Uterus (tissue), 4 donors: ENCODE measurements at places on chromosomes 3 and 15.
A peak's percentile ranks its signal among the peaks of the same experiment; 100 is the strongest.

GRCh38 chr15:85977586-85977985, 102.1 kb upstream of the AGBL1 start:
- DNase-seq: no peak

DNA sequence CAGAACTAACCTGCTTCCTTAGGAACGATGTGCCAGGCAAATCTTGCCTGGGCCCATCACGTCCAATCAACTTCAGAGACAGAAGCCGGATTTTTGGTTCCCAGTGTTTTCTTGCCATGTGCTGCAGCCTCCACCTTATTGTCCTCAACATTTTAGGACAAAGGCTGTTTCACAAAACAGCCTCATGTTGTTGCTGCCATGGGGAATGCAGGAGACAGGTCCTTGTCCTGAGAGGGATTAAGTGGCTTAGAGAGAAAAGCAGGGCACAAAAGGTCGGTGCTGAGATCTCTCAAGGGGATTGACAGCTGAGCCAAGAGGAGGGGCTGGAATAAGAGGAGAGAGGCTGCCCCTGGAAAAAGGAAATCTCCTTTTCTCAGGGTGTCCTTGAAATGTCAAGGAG, 11.3 kb upstream of the NMNAT3 start:
- no peak for DNase-seq

DNA sequence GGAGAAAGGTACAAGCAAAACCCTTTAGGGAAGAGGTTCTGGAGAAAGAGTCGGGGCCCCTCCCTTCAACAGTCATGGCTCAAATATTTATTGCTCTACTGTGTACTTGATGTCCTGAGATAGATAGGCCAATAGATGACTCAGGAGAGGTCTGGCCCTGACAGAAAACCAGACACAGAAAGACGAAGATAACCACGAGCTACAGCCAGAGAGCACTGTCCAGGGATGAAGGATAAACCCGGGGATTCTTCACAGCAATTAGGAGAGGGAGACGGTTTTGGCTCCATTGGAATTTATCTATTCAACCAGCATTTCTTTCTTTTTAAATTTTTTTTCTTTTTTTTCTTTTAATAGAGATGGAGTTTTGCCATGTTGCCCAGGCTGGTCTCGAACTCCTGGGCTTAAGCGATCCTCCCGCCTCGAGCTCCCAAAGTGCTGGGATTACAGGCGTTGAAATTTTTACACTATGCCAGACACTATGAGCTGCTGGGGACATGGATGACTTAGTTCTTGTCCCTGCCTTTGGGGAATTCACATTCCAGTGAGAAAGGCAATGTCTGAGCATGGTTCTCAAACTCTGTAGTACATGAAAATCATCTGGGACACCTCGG, 4.6 kb upstream of the CIDEC start:
- peak; percentile 48 for DNase-seq

- no peak for DNase-seq
These were observed 16.6 kb downstream of the BTLA start for GRCh38 chr3:112482675-112483074.

DNA sequence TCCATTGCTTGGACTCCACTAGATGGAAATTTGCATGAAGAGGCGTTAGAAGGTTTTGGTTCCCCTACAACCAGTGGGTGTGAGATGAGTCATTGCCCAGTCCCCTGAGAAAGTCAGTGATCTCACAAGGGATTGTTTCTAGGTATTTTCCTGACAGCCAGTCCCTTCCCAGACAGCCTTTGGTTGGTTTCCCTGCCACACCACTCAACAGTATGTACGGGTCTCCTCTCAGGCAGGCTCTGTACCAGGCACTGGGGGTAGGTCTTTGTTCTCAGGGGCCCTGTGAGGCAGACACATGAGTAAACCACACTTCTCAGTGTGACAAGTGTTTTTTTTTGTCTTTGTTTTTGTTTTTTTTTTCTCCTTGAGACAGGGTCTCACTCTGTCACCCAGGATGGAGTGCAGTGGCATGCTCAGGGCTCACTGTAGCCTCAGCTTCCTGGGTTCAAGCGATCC, 4.0 kb downstream of the LAMP3 start:
- DNase-seq: no peak

GRCh38 chr3:46930945-46931403, 45.6 kb downstream of the CCDC12 start:
- no peak for DNase-seq

DNA sequence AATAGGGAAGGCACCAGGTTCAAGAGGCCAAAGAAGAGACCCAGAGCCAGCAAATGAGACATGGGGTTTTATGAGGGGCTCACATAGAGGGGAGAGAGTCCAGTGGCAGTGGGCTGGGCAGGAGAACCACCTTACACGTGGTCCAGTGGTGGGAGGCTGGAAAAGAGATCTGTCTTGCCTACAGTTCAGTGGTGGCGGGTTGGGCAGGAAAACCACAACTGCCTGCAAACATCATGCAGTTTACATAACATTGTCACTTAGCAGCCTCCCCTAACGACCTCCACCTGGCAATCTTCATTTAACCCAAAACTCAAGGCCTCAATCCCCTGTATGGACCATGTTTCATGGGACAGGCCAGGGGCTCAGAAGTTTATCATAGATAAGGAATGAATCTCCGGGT, 29.1 kb downstream of the CRYGS start:
- DNase-seq: no peak

DNA sequence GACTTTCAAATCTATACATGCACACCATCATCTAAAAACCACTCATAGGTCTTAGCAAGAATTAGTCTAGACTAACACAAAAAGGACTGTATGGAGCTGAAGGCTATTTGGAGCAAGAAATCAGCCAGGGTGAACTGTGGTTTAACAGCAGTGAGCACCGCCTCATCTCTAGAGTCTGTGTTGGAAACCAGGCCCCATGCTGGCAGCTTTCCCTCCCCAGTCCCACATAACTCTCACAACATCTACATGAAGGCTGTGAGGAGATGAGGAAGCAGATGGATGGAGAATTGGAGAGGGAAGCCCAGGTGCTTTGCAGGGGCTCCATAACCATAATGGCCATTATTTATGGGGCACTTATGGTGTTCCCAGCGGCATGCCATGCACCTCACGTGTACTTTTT, 133.2 kb upstream of the TOPAZ1 start:
- no peak for DNase-seq

DNA sequence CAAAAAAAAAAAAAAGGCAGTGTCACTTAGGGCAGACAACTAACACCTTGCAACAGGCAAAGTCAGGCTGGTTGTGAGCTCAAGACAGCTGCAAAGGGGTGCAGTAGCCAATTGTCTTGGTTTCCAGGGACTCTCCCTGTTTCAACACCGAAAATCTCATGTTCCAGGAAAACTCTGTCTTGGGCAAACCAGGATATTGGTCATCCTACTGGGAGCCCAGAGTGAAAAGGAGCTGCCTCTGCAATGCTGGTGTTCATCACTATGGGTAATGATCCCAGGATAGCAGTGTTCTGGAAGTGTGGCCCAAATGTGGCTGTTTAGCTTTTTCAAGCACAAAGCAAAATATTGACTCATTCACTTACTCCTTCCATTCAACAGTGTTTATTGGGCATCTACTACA, 82.6 kb downstream of the ARHGAP31 start:
- no peak for DNase-seq

- no peak for DNase-seq
These were observed 112.6 kb downstream of the USP13 start for GRCh38 chr3:179765396-179765795.

- no peak for DNase-seq
These were observed 76.5 kb upstream of the SPRED1 start for GRCh38 chr15:38176155-38176554.

DNA sequence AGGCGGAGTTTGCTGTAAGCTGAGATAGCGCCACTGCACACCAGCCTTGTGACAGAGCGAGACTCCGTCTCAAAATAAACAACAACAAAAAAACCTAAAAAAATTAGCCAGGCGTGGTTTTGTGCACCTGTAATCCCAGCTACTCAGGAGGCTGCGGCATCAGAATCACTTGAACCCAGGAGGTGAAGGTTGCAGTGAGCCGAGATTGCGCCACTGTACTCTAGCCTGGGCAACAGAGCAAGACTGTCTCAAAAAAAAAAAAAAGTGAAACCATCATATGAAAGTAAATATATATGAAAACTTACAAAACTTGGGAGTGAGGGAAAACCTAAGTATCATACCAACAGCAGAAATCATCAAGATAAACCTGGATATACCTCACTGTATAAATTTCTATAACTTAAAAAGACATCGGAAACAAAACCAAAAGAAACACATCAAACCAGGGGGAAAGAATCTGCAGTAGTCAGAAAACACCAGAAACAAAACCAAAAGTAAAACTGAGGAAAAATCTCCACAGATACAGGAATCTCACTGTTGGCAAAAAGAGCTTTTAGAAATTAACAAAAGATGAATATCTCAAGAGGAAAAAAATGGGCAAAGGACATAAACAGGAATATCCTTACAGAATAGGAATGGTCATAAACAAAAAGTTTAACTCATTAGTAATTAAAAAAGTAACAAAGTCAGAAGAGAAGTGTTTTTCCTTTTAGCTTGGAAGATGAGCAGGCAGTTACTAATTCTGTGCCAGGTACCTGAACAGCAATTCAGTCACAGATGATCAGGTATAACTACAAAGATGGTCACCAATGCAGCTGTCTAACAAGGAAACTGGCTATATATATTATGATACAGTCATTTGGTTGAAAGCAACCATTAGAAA, 41.3 kb downstream of the ETV5 start:
- DNase-seq: no peak

GRCh38 chr3:9791790-9792404, 376 bp downstream of the TADA3 start:
- DNase-seq: no peak

GRCh38 chr15:60916679-60917460, 312.2 kb downstream of the RORA start:
- DNase-seq: peak; percentile 87

GRCh38 chr3:53102601-53103147, 27.6 kb downstream of the RFT1 start:
- DNase-seq: no peak

GRCh38 chr3:173396191-173397041, 1.1 kb upstream of the NLGN1 start:
- DNase-seq: peak; percentile 20

DNA sequence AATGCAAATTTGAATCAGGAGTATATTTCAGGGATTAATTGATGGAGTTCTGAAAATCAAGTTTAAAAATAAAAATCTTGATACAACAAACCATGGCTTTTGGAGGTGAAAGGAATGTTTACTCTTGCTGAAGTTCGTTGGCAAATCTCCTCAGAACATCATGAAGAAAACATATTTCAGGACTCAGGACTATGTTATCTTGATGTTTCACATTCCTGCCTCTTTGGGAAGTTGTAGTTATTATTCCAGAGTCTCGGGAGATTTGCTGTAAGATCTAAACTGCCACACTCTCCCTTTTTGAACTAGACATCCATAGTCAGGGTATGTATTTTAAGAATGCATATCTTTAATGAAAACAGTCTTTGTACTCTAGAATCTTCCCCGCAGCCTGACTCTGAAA, 271.2 kb downstream of the RBMS3 start:
- no peak for DNase-seq

GRCh38 chr3:129577925-129578786, 28.3 kb downstream of the PLXND1 start:
- no peak for DNase-seq

- no peak for DNase-seq
These were observed 68.6 kb downstream of the ITGA11 start for GRCh38 chr15:68363353-68363752.

- no peak for DNase-seq
These were observed 11.1 kb downstream of the GPR176 start for GRCh38 chr15:39909007-39909406.

DNA sequence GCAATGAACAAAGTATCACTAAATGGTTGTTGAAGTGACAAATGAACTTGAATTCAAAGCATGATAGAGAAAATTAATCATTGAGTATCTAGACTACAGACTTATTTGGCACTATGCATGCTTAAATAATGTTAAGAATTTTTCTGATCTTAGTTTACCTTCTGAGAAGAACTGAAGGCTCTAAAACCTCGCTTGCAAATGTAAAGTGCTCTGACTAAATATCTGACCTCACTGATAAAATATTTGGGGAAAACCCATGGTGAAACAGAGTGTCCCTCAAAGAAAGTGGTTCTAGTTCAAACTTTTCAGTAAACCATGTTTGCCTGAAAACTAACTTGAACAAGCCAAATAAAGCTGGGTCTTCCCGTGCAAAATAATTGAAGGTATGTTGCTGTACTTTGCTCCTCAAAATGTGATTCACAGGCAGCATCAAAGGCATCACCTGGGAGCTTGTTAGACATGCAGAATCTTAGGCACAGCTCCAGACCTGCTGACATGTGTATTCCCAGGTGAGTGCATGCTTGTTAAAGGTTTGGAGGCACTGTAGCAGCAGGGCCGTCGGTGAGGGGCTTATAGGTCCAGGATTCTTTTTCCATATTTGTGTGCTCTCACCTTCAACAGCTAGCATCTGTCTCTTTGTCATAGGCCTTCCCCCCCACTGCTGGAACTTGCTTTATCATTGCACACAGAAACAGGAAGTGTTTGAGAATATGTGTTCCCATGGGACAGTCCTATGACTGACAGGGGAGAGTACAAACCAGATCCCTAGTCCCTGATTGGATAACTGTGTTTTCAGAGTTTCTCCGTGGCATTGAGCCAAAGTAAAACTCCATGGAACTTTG, 524.2 kb upstream of the LMCD1 start:
- DNase-seq: no peak

DNA sequence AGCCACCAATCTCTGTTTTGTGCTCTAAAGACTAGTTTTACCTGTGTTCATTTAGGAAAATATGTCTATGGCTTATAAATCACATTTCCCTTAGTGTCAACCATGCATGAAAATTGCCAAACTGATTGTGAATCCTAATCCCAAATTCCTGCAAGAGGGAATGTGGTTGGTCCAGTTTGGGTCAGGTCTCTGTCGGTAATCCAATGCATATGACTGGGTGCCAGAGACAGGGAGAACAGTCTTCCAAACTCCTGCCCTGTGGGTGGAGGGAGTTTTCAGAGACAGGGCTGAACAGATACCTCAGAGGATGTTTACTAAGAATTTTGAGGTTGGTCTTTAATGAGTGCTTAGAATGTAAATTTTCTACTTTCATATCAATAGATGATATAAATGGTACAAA, 300.5 kb upstream of the ARL6 start:
- no peak for DNase-seq

DNA sequence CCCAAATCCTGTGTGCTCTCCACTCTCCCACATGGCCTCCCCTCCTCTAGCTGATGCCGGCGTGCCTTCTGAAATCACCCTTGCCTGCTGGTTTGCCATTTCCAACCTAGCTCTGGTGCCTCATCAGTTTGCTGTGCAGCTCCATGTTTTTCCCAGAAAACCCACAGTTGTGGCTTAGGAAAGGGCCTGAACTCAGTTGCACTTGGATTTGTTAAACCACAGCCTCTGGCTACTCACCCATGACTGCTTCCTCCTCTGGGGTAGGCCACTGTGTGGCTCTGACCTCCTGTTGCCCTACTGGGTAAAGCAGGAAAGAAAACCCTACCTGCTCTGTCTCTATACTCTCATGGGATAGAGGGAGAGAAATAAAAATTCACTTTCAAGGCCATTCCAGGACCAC, 97.3 kb downstream of the DAPK2 start:
- no peak for DNase-seq

DNA sequence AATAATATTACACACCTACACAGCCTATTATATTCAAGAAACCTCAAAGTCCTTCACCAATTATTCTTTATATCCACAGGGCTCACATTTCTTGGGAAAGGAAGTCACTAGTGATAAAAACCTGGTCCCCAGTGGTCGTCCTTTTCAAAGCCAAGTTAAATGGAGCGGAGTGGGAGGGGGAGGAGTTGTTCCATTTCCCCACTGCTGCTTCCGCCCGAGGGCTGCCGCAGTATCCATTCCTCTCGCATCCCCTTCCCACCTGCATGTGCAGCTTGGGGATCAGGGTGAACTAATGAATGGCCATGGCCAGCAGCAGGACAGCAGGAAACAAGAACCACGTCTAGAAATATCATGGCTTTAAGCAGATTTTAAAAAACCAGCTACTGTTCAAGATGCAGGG, 76.4 kb upstream of the SEMA6D start:
- DNase-seq: no peak
